ENCODE measurements at places on chromosomes 1 and 21.
A peak's percentile ranks its signal among the peaks of the same experiment; 100 is the strongest.

- no peaks in the 10 kb centered on the region for H3K36me3 ChIP-seq
- DNase-seq: no peak
- H3K27me3 ChIP-seq: no peaks in the 10 kb centered on the region
- no peaks in the 10 kb centered on the region for H3K4me1 ChIP-seq
Observed at GRCh38 chr1:104459886-104460285, 710.2 kb downstream of the AMY1C start.

GRCh38 chr1:30889511-30889910, 19.0 kb downstream of the SDC3 start:
- no peak for DNase-seq
- no peaks in the 10 kb centered on the region for H3K27me3 ChIP-seq
- H3K36me3 ChIP-seq: no peaks in the 10 kb centered on the region
- no peak overlapping the region for H3K27ac ChIP-seq

GRCh38 chr1:202725526-202725925, 15.3 kb upstream of the SYT2 start:
- no peaks in the 10 kb centered on the region for H3K27me3 ChIP-seq
- H3K36me3 ChIP-seq: peaks cover 40% of the 10 kb centered on the region
- DNase-seq: no peak

GRCh38 chr1:114032271-114033215, 53.3 kb downstream of the OLFML3 start:
- H3K27me3 ChIP-seq: no peaks in the 10 kb centered on the region
- no peak overlapping the region for H3K27ac ChIP-seq
- no peaks in the 10 kb centered on the region for H3K4me1 ChIP-seq

DNA sequence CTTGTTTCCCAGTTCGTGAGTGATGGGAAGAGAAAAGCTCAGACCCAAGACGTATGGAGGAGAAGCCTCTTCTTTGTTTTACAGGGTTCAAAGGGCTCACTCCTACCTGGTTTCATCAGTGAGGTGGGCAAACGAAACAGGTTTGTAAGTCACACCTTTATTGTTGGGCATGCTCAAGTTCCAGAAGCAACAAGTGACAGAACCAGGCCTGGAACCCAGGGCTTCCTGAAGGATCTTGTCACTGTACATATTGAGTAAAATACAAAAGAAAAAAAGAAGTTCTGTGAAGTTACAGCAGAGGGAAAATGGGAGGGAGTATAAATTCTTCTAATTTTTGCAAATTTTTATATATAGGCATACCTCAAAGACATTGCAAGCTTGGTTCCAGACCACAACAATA, 320.9 kb upstream of the PROX1 start:
- H3K4me1 ChIP-seq: no peaks in the 10 kb centered on the region
- H3K36me3 ChIP-seq: no peaks in the 10 kb centered on the region
- no peak overlapping the region for H3K27ac ChIP-seq
- DNase-seq: no peak

GRCh38 chr1:151459331-151460046, at the start of gene POGZ:
Gene POGZ (minus strand): TSS chr1:151459494. CDS start chr1:151442204, 17,290 bp downstream.
- H3K27me3 ChIP-seq: peaks cover 17% of the 10 kb centered on the region
- peaks cover 25% of the 10 kb centered on the region for H3K4me1 ChIP-seq
- peak; percentile 90 for DNase-seq

DNA sequence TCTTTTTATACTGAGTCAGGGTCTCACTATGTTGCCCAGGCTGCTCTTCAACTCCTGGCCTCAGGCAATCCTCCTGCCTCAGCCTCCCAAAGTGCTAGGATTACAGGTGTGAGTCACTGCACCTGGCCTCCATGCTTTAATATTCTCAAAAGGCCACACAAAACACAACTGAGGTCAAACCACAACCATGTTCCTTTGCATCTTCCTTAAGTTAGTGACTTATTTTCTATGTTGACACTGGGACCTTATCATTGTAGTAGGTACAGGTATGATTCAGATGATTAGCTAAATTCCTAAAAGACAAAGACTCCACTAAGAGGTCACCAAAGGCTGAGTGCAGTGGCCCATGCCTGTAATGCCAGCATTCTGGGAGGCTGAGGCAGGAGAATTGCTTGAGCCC, 131.9 kb upstream of the ATP1B1 start:
- H3K27me3 ChIP-seq: no peaks in the 10 kb centered on the region
- no peak for DNase-seq
- peaks cover 23% of the 10 kb centered on the region for H3K4me1 ChIP-seq
- no peaks in the 10 kb centered on the region for H3K36me3 ChIP-seq

- H3K36me3 ChIP-seq: no peaks in the 10 kb centered on the region
- no peaks in the 10 kb centered on the region for H3K27me3 ChIP-seq
- no peak overlapping the region for H3K27ac ChIP-seq
- no peaks in the 10 kb centered on the region for H3K4me1 ChIP-seq
- DNase-seq: no peak
- H3K4me3 ChIP-seq: no peak overlapping the region
Observed at GRCh38 chr1:160741612-160742348, 2.7 kb downstream of the SLAMF7 start.

- peaks cover 69% of the 10 kb centered on the region for H3K4me1 ChIP-seq
- H3K36me3 ChIP-seq: peaks cover 7% of the 10 kb centered on the region
- DNase-seq: no peak
- H3K27me3 ChIP-seq: no peaks in the 10 kb centered on the region
Observed at GRCh38 chr21:42672699-42673458, 19.5 kb downstream of the PDE9A start.

- H3K36me3 ChIP-seq: no peaks in the 10 kb centered on the region
- DNase-seq: no peak
- H3K4me3 ChIP-seq: no peak overlapping the region
Observed at GRCh38 chr1:244235157-244235556, 184.1 kb downstream of the ZBTB18 start.

GRCh38 chr1:213423041-213423440, 372.0 kb downstream of the RPS6KC1 start:
- peaks cover 13% of the 10 kb centered on the region for H3K27me3 ChIP-seq
- H3K4me3 ChIP-seq: no peak overlapping the region
- no peaks in the 10 kb centered on the region for H3K4me1 ChIP-seq

- H3K27ac ChIP-seq: peak overlapping the region; percentile 82
- no peaks in the 10 kb centered on the region for H3K27me3 ChIP-seq
- DNase-seq: no peak
Observed at GRCh38 chr1:227758366-227758765, 23.1 kb downstream of the SNAP47 start.

GRCh38 chr1:7422081-7422480, 349.0 kb upstream of the VAMP3 start:
- no peak overlapping the region for H3K4me3 ChIP-seq
- no peak overlapping the region for H3K27ac ChIP-seq
- DNase-seq: peak; percentile 33
- no peaks in the 10 kb centered on the region for H3K27me3 ChIP-seq
- no peaks in the 10 kb centered on the region for H3K36me3 ChIP-seq

- no peak overlapping the region for H3K27ac ChIP-seq
- no peaks in the 10 kb centered on the region for H3K36me3 ChIP-seq
- no peak overlapping the region for H3K4me3 ChIP-seq
- H3K4me1 ChIP-seq: no peaks in the 10 kb centered on the region
- DNase-seq: no peak
Observed at GRCh38 chr1:50265790-50266314, 157.1 kb downstream of the ELAVL4 start.

- H3K4me3 ChIP-seq: peak overlapping the region; percentile 42
- H3K36me3 ChIP-seq: no peaks in the 10 kb centered on the region
Observed at GRCh38 chr1:234722904-234723720, 113.1 kb upstream of the IRF2BP2 start.

GRCh38 chr1:221697923-221698425, 43.9 kb downstream of the DUSP10 start:
- H3K4me3 ChIP-seq: no peak overlapping the region
- H3K27ac ChIP-seq: no peak overlapping the region
- no peak for DNase-seq

DNA sequence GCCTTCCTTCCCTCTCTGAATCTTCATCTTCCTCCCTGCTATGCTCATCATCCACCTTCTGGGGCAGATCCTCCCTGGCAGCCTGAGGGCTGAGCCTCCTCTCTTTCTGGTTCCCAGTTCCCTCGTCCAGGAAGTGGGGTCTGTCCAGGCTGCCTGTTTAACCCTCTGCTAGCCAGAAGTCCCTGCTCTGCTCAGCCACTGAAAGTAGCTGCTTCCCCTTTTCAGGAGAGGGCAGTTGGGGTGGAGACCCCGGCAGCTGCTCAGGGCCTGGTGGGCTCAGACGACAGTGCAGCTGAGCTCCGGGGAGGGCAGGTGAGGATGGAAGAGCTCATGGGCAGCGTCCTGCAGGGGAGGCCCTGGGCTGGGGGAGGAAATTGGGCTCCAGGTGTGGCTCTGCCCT, 43.1 kb upstream of the ETV3 start:
- peaks cover 9% of the 10 kb centered on the region for H3K4me1 ChIP-seq
- peaks cover under 1% of the 10 kb centered on the region for H3K27me3 ChIP-seq
- H3K36me3 ChIP-seq: no peaks in the 10 kb centered on the region
- no peak for DNase-seq

DNA sequence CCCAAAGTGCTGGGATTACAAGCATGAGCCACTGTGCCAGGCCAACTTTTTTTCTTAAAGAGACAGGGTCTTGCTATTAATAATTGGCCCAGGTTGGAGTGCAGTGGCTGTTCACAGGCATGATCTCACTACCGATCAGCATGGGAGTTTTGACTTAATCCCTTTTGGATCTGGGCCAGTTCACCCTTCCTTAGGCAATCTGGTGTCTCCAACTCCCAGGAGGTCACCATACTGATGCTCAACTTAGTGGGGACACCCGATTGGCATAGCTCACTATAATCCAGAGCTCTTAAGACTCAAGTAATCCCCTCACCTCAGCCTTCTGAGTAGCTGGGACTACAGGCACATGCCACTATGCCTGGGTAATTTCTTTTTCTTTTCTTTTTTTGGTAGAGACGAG, 64.2 kb upstream of the SCYL3 start:
- H3K36me3 ChIP-seq: peaks cover 6% of the 10 kb centered on the region
- DNase-seq: no peak
- no peak overlapping the region for H3K4me3 ChIP-seq
- H3K27me3 ChIP-seq: no peaks in the 10 kb centered on the region
- H3K27ac ChIP-seq: no peak overlapping the region

- peak overlapping the region; percentile 88 for H3K27ac ChIP-seq
- peaks cover 34% of the 10 kb centered on the region for H3K4me1 ChIP-seq
- H3K36me3 ChIP-seq: no peaks in the 10 kb centered on the region
Observed at GRCh38 chr1:24295535-24295934, 23.6 kb upstream of the GRHL3 start.

GRCh38 chr1:99621340-99621901, 24.5 kb upstream of the PALMD start:
- H3K4me1 ChIP-seq: no peaks in the 10 kb centered on the region
- no peaks in the 10 kb centered on the region for H3K36me3 ChIP-seq
- H3K4me3 ChIP-seq: no peak overlapping the region
- no peaks in the 10 kb centered on the region for H3K27me3 ChIP-seq

DNA sequence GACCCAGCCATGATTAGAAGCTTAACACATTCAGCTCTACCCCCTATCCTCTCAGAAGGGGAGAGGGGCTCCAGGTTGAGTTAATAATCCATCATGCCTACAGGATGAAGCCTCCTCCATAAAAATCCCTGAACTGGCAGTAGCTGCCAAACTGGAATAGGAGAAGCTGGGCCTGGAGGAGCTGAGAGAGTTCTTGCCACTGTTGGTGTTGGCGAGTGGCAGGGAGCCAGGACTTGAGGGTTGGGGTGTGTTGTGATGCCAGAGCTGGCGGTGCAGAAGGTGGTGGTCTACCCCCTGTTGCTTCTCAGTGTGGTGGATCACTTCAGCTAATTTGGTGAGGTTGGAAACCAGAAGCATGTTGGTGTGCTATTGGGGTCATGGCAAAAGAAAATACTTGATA, 36.5 kb downstream of the IVNS1ABP start:
- DNase-seq: no peak
- no peak overlapping the region for H3K27ac ChIP-seq
- peaks cover 47% of the 10 kb centered on the region for H3K36me3 ChIP-seq
- no peak overlapping the region for H3K4me3 ChIP-seq

DNA sequence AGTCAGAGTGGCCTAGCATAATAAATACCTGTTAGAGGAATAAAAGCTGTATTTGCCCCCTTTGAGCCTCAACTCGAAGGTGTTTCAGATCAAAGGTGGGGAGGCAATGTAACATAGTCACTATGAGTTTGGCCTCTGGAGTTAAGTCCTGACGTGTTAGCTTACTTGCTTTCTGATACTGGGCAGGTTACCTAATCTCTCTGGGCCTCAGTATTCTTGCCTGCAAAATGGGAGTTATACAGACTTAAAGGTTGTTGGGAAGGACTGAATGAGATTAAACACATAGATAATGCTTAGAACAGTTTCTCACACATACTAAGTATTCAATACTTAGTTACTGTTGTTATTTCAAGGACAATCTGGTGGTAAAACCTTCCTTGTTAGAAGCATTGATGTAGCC, 15.5 kb downstream of the RNF220 start:
- no peak overlapping the region for H3K4me3 ChIP-seq
- peaks cover 83% of the 10 kb centered on the region for H3K27me3 ChIP-seq
- no peak for DNase-seq
- H3K36me3 ChIP-seq: no peaks in the 10 kb centered on the region
- peaks cover 23% of the 10 kb centered on the region for H3K4me1 ChIP-seq

GRCh38 chr1:115545791-115546733, 95.7 kb upstream of the VANGL1 start:
- peaks cover 34% of the 10 kb centered on the region for H3K4me1 ChIP-seq
- peak overlapping the region; percentile 97 for H3K27ac ChIP-seq
- H3K36me3 ChIP-seq: no peaks in the 10 kb centered on the region
- H3K4me3 ChIP-seq: no peak overlapping the region

GRCh38 chr1:203264052-203264501, 34.6 kb upstream of the CHIT1 start:
- no peaks in the 10 kb centered on the region for H3K36me3 ChIP-seq
- H3K27me3 ChIP-seq: peaks cover 36% of the 10 kb centered on the region
- H3K27ac ChIP-seq: no peak overlapping the region

- no peak overlapping the region for H3K27ac ChIP-seq
- no peaks in the 10 kb centered on the region for H3K27me3 ChIP-seq
- no peaks in the 10 kb centered on the region for H3K36me3 ChIP-seq
- no peak overlapping the region for H3K4me3 ChIP-seq
- no peaks in the 10 kb centered on the region for H3K4me1 ChIP-seq
Observed at GRCh38 chr1:106912131-106912530, 144.3 kb upstream of the PRMT6 start.

DNA sequence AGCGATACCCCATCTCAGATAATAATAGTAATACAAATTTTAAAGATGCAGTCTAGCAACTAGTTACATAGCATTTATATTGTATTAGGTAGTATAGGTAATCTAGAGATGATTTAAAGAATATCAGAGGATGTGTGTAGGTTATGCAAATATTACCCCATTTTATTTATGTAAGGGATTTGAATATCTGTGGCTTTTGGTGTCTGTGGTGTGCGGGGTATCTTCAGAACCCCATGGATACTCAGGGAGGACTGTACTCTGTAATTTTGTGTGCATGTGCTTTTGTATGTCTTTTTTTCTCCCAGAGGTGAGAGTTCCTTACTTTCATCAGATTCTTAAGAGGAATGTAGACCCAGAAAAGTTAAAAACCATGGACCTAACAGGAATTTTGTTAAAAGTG, 12.8 kb downstream of the RNF2 start:
- DNase-seq: no peak
- peak overlapping the region; percentile 68 for H3K27ac ChIP-seq
- H3K4me3 ChIP-seq: no peak overlapping the region
- H3K36me3 ChIP-seq: peaks cover 15% of the 10 kb centered on the region
- H3K27me3 ChIP-seq: no peaks in the 10 kb centered on the region
- H3K4me1 ChIP-seq: peaks cover 12% of the 10 kb centered on the region

All from mesothelial cell of epicardium (in vitro differentiated cells).